ENCODE measurements at places on chromosomes 3 and 15.

- DNase-seq, result no peak
These were observed 4.2 kb downstream of the HMCES start for GRCh38 chr3:129282727-129283327.

DNA sequence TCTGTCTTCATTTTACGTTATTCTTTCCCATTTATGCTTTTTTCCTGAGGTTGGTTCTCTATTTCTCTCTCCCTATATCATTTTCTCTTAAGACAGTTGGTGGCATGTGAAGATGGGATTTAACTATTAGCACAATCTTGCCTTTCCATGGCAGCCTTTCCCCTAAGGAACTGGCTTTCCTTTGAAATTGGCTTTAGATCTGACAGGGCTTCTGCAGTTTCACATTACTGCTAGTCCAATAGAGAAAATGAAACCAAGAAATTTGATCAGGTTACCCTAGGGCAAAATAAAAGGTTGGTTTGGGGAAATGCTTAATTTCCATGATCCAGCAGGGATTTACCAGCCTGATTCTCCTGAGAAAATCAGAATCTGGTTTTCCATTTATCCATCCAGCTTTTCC, 22.7 kb upstream of the CHL1 start:
- DNase-seq, result no peak

DNA sequence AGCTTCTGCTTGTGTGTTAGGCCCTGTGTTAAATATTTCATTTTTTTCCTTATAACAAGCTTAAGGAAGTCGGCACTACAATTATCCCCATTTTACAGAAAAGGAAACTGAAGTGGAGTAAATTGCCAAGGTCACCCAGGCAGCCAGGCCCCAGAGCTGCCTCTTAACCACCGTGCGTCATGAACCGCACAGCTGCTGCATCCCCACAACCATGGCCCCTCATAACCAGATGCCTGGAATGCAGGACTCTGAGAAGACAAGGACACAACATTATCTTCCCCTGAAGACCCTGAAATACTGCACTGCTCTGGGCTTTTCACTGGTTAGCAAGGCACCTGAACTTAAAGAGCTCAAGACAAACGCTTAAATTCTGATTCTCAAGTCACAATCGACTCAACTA, 14.6 kb downstream of the LRIG1 start:
- DNase-seq, result no peak

DNA sequence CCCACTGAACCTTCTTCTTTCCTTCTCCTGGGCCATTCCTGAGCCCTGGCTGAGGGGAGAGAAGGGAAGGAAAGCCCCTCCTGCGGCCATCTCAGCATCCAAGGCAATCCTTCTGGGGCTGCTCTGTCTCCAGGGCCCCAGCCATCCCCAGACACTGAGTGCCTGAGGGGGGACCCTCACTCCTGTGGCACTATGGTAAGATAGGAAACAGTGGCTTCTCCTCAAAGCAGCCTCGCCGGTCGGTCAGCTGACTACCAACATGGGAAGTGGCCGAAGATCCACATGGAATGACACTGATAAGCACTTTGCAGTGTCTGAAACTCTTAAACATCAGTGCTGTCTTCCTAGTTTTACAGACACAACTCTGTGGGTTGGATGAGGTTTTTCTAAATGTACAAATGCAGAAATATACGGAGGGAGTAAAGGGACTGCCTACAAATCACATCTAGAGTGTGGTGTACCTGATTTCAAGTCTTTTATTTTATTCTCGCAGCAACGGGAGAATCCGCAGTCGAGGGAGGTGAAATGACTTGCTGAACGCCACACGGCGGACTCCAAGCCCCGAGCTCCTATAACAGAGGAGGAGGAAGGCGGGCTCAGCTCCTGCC, 973 bp upstream of the ITPKA start:
- no peak for DNase-seq

- DNase-seq, result no peak
These were observed 67.2 kb downstream of the CFAP44 start for GRCh38 chr3:113374078-113374477.

DNA sequence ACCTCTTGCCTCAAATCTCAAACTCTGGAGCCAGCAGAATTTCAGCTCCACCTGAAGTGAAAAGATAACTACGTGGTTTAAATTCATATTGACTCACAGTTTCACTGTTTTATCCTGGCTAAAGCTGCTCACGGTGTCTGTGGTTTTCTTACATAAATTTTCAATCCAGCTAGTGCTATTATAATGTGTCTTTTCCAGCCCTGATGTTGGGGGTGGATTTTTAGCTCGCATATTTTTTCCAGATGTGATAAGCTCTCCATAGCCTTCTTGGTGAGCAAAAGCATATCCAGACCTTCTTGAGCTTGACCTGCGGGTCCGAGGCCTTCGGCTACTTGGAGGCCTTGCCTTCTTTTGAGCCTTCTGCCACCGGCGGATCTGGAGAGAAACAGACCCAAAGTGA, 239.3 kb downstream of the DTWD1 start:
- no peak for DNase-seq

DNA sequence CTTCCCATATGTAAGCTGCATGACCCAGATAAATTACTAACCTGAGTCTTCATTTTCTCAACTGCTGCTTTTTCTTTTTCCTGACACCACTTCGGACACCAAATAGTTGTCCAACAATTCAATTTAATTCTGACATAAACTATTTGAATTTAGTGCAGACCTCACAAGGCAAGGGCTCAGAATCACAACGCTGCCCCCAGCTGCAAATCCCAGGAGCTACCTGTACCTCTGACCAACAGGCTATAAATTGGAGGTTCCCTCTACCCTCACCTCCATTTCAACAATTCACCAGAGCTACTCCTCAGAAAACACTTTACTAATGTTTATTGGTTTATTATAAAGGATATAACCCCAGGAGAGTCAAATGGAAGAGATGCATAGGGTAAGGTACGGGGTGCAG, 737.6 kb downstream of the NTRK3 start:
- DNase-seq, result no peak

Data from substantia nigra (tissue), 51 donors.